ENCODE measurements at places on chromosomes 13 and 19.

DNA sequence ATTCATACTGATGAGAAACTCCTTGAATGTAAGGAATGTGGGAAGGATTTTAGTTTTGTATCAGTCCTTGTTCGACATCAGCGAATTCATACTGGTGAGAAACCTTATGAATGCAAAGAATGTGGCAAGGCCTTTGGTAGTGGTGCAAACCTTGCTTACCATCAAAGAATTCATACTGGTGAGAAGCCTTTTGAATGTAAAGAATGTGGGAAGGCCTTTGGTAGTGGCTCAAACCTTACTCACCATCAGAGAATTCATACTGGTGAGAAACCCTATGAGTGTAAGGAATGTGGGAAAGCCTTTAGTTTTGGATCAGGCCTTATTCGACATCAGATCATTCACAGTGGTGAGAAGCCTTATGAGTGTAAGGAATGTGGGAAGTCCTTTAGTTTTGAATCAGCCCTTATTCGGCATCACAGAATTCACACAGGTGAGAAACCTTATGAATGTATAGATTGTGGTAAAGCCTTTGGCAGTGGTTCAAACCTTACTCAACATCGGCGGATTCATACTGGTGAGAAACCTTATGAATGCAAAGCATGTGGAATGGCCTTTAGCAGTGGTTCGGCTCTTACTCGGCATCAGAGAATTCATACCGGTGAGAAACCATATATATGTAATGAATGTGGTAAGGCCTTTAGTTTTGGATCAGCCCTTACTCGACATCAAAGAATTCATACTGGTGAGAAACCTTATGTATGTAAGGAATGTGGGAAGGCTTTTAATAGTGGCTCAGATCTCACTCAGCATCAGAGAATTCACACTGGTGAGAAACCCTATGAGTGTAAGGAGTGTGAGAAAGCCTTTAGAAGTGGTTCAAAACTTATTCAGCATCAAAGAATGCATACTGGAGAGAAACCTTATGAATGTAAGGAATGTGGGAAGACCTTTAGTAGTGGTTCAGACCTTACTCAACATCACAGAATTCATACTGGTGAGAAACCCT, 26.6 kb downstream of the ZNF345 start:
- DNase-seq: no peak

- DNase-seq: no peak
Measured at GRCh38 chr19:43765109-43765876, 10.5 kb upstream of the SMG9 start.

GRCh38 chr13:36915106-36915505, 4.9 kb downstream of the SMAD9 start:
- DNase-seq: no peak

- DNase-seq: no peak
Measured at GRCh38 chr19:16262618-16263017, 62.0 kb upstream of the KLF2 start.

DNA sequence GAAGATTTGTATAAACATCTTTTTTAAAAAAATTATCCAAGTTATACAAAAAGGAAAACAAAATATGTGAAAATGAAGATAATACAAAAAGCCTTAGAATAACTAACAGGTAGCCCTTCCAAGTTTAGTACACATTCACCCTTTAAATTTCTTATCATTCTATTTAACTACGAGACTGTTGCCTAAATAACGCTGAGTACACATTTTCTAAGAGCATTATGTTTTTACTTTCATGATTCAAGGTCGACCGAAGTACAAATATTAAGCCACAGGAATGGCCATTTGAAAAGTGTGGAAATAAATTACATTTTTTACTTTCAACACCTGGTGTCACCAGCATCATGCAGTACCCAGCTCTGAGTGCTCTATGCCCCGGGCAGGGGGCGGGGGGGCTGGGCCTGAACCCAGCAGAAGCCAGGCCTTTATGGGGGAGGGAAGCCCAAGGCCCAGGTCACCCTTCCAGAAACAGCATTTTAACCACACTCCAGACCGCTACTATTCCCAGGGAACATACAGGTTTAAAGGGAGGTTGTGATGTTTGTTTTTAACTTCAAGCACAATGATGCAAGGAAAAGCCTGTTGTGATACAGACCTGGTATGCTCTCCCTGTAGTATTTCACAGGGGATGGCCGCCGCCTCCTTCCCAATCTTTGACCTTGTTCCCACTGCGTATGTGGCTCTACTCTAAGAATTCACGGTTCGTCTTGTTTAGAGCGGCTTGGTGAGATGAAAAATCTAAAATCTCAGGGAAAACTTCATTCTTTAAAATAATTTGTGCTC, 24.0 kb downstream of the GGACT start:
- DNase-seq: no peak

GRCh38 chr13:73776151-73776785, 357.9 kb downstream of the KLF12 start:
- DNase-seq: no peak

Measured in DMS 273 treated with DMSO at 0.1 percent for 48 hours (cell line).